ENCODE measurements at places on chromosomes 6 and 20.
A peak's percentile ranks its signal among the peaks of the same experiment; 100 is the strongest.

DNA sequence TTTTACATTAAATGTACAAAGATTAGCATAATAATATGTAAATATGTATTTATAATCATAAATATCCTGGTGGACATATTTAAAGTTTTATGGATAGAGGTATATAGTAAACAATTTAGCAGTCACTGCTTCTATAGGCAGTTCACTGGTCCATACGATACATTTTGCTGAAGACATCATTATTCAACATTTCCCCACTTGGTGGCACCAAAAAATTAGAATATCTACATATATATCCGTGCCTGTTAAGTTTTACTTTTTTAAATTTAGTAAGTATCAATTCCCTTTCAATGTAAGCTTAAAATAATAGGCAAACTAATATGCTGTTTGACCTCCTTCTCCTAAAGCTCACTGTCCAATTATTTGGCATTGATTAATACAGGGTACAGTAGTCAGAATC lies 64.2 kb downstream of the LMBRD1 start:
- DNase-seq = no peak

- no peak for DNase-seq
Measured at GRCh38 chr6:4632421-4632820, 143.8 kb upstream of the CDYL start.

DNA sequence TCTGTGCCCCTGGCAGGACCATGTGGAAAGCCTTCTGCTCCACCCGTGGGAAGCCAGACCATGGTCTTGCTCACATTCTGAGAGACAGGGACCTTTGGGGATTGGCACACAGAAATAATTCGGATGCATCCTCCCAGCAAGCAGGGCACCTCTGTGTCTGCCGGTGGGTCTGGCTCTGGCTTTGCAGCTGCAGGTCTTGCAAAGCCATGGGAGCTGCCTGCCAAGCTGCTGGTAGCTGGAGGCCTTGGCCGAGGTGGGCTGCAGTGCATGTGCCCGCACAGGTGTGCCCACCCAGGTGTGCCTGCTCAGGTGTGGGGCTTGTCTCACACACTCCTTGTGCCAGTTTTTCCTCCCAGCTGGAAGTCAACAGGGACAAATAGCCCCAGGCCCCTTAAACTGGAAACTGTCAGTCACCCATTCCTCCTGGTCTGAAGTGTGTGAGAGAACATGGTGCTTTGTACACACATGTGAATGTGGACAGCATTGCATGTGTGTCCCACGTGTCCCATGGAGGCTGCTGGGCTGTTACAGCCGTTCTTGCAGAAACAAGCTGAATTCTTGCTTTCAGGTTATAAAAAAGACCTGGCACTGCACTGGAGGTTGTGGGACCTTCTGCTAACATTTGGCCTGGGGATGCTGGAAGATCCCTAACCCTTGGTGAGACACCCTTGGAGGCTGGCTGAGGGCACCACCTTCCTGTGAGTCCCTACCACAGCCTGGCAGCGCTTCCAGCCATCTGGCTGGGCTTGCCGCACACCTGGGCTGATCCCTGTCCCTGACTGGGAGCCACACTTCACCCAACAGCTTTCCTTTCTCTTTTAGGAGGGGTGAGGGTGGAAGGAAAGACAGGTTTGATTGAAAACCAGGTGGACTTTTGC lies 54.9 kb upstream of the SMOC2 start:
- no peak for DNase-seq

GRCh38 chr6:153373869-153374268 lies 242.8 kb upstream of the RGS17 start:
- DNase-seq = no peak

GRCh38 chr20:21719592-21720214 lies 14.2 kb downstream of the PAX1 start:
- DNase-seq = peak; percentile 3

DNA sequence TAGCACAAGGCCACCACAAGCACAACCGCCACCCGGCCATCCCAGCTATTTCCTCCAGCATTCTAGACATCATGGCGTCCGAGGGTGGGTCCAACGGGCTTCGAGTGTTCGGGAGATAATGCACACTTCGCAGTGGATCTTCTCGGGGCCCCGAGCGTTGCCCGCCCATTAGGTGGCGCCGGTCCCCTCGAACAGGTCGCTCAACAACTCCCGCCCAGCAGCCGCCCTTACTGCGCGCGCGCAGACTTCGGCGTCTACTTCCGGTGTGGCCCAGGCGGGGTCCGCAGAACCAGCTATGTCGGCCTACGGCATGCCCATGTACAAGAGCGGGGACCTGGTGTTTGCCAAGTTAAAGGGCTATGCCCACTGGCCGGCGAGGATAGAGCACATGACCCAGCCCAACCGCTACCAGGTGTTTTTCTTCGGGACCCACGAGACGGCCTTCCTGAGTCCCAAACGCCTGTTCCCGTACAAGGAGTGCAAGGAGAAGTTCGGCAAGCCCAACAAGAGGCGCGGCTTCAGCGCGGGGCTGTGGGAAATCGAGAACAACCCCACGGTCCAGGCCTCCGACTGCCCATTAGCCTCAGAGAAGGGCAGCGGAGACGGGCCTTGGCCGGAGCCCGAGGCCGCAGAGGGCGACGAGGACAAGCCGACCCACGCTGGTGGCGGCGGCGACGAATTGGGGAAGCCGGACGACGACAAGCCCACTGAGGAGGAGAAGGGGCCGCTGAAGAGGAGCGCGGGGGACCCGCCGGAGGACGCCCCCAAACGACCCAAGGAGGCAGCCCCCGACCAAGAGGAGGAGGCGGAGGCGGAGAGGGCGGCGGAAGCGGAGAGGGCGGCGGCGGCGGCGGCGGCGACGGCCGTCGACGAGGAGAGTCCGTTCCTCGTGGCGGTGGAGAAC lies at the start of gene HDGFL1:
Gene HDGFL1 (plus strand): TSS at position 286 of the 904 bp plus-strand sequence. CDS start 10 bp downstream, at position 296.
- DNase-seq = no peak

DNA sequence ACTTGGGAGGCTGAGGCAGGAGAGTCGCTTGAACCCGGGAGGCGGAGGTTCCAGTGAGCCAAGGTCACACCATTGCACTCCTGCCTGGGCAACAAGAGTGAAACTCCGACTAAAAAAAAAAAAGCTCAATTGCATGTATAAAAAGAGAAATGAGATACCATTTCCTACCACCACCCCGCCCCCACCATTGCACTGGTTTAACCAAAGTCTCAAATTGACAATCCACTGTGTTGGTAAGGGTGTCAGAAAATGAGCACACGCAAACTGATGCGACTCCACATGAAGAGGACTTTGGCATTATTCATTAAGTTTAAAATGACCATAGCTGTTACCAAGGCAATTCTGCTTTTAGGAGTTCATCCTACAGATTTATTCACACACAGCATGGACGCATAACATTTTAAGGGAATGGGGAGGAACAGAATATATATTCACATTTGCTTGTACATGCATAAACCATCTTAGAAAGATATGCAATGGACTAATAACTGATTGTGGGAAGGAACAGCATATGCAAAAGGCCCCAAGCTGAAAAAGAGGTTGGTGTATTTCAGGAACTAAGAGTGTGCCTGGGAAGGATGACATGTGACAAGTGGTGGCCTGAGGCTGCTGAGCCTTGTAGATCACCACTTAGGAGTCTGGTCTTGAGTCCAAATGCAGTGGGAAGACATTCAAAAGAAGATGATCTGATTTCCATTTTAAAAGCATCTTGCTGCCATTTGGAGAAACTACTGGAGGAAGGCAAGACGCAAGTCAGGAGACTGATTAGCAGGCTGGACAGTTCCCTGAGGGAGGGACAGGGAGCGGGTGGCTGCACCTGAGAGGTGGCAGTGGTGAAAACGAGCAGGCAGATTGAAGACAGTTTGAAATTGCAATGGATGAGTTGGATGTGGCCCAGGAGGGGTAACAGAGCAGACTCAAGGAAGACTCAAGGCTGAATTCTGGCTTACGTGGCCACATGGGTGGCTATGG lies 37.2 kb upstream of the PTPN1 start:
- DNase-seq = no peak

GRCh38 chr6:33862536-33862935 lies 58.7 kb upstream of the MLN start:
- no peak for DNase-seq

DNA sequence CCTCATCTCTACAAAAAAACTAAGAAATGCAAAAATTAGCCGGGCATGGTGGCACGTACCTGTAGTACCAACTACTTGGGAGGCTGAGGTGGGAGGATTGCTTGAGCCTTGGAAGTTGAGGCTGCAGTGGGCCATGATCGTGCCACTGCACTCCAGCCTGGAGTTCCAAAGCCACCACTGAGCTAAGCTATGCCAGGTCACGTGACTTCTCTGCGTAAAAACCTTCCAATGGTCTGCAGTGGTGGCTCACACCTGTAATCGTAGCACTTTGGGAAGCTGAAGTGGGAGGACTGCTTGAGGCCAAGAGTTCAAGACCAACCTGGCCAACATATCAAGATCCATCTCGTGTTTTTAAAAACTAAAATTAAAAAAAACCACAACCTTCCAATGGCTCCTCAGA lies 1.7 kb downstream of the SF3B5 start:
- no peak for DNase-seq

DNA sequence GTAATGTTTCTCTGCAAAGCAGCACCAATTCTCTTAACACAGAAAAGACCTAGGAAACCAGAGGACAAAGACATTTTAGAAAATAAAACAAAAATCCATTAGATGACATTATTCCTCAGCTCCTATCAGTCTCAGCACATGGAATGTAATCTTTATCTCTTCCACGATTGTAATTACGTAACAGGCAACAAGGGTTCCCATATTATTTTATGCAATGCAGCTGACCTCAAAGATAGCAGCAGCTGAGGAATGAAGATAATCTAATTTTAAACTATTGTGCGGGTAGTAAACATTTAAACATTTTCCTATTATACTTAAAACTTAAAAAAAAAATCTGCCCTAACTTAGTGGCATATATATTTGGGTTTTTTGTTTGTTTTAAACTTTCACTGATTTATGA lies 33.0 kb upstream of the PTCHD4 start:
- DNase-seq = no peak

DNA sequence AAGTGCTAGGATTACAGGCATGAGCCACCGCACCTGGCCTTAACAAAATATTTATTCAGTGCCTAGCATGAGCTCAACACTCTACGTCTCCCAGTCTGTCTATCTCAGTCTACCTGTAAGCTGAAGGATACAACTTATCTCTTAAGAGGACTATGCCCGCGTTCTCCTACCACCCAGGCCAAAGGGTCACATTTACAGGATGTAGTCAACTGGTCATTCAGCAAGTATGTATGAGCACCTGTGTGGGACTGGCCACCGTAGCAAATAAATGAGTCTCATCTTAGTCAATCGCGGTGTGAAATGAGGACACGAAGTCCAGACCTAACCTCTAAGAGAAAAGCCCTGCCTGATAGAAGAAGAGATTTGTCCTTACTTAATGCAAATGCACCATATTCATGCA lies 49.9 kb downstream of the MUC22 start:
- no peak for DNase-seq

- DNase-seq = no peak
Measured at GRCh38 chr6:103538381-103538780, 1321.3 kb downstream of the HACE1 start.

DNA sequence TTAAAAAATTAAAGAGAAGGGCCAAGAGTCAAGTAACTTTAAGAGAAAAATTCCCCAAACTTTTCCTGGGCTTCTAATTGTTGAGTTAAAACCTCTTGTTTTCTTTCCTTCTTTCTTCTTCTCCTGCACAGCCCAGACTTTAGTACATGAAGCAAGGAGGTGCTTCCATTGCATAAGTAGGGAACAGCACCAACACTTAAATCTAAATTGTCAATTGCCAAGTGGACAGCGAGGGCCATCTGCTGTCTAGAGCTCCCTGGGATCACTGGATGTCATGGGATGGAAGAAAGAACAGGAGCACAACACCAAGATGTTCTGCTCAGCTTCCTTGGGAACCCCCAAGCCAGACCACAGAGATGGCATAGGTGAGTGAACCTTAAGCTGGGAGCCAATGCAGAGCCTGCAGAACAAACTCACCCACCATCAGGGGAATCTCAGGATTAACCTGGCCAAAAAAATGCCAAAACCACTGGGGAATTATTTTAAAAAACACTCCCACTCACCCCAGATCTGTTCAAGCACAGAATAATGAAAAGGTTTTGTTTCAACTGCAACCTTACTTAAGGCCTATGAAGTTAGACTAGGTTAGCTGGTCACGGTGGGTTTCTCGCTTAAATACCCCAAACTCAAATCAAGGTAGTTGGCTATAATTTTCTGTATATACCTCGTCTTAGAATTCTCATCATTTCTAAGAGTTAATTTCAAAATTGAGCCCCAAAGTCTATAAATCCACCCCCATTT lies 67.8 kb downstream of the TNFRSF21 start:
- DNase-seq = no peak

DNA sequence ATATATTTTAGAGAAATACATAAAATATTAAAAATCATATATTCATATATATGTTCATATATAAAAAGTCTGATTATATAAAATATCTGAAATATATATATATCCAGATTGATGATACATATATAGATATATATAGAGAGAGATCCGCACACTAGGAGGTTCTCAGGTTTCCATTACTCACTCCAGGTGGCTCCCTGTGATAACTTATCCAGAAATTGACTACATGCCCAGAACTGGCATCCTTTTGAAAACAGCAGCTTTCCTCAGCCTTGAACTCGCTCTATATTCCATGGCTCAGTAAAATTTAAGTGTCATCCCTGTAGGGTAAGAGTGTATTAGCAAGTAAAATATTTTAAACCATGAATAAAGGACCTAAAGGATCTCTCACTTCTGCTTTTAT lies 206.8 kb downstream of the TINAG start:
- DNase-seq = peak; percentile 22

DNA sequence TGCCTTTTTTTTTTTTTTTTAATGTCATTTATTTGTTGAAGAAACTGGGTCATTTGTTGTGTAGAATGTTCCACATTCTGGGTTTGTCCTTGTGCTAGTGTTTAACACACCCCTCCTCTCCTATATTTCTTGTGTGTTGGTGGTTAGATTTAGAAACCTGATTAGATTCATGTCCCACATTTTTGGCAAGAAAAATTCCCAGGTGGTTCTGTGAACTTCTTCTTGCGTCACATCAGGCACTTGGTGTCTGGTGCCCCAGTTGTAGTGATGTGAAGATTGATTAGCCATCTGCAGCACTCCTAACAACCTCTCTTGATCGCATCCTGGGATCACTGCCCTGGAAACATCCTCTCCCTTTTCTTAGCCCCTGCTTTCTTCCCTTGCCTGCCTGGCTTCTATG lies 7.8 kb downstream of the PIGT start:
- no peak for DNase-seq

Data from NCI-H2081 treated with DMSO at 0.1 percent for 48 hours (cell line).